Cardiac fibroblast (primary cell): ENCODE measurements at places on chromosomes 5 and 9.
A peak's percentile ranks its signal among the peaks of the same experiment; 100 is the strongest.

- DNase-seq: no peak
These were observed 18.9 kb downstream of the ZNF169 start for GRCh38 chr9:94277885-94278536.

DNA sequence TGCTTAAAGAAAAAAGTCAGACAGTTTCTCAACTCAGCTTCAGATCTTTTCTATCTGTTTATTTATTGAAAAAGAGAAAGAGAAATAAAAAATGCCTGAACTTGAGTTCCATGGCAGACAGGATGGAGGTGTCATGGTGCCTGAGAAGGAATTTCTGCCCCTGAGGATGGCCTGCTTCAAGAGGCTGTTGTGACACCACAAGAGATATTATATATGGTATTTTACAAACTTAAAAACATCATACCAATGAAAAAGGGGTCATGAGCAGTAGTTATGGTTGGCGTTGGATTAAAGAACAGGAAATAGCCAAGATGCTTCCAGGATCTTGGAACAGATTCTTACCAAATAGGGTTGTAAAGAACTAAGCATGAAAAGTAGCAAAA lies 344.6 kb downstream of the GLIS3 start:
- peak; percentile 59 for DNase-seq

DNA sequence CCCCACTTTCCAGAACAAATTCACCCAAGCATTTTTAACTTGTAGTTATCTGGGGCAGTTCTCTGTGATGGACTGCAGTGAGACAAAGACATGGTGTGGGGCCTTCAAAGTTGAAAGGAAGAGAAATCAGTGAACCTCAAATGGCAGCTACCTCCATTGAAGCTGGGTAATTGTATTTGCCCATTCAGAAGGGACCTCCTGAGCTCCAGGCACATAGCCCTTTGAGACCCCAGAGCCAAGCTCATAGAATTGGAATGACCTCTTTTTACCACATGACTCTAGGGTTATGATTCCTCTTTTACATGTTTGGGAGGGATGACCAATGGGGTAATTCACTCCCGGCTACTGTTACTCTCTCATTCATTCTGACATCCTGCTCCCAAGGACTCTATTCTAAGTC lies 368.4 kb upstream of the ITGA1 start:
- DNase-seq: no peak

GRCh38 chr5:81789033-81789432 lies 38.1 kb upstream of the SSBP2 start:
- DNase-seq: peak; percentile 73

- DNase-seq: no peak
These were observed 136.8 kb upstream of the ADRA1B start for GRCh38 chr5:159779481-159779880.

DNA sequence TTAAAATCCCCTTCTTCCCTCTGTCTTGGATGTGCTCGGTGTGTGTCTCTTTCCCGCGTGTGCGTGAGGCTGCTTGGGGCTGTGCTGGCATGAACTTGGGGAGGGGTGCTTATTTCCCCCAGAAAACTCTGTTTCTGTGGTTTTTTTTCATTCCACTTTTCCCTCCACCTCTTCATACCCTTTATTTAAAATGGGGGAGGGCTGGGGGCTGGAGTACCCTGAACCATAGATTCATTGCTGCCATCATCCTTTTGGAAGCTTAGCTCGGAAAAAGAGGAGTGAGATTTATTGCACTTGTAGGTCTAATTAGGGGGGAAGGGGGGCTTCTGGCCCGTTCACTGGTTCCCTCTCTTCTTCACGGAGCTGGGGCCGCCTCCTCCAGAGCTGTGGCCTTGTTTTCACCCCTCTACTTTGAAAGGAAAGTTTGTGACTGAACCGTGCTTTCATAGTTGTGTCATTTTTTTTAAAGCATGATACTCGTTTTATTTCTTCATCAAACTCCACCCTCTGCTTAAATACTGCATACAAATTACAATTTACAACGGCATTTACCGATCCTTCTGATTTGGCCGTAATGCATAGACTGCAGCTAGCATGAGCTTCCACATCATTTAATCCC lies 2.9 kb downstream of the NR2F1 start:
- no peak for DNase-seq

- DNase-seq: no peak
These were observed 20.3 kb upstream of the MATR3 start for GRCh38 chr5:139273322-139273571.

GRCh38 chr5:41821051-41821450 lies 49.2 kb downstream of the OXCT1 start:
- no peak for DNase-seq

DNA sequence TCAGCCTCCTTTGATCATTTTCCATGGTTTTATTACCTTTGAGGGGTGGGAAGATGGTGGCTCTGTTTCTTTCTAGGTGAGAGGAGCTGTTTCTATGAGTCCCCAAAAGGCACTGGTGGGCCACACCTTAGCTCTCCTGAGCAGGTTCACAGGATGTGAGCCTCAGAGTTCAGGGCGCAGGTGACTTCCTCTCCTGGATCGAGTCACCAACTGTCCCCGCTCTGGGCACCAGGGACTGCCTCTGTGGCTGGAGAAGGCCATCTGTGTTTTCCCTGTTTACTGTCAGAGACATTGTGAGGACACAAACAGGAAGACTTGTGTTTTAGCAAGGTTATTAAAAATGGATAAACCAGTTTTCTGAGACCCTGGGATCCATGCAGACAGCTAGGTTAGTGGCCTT lies 68.5 kb downstream of the IL31RA start:
- DNase-seq: no peak

- DNase-seq: peak; percentile 37
These were observed 189.4 kb downstream of the BNC2 start for GRCh38 chr9:16680975-16681651.

DNA sequence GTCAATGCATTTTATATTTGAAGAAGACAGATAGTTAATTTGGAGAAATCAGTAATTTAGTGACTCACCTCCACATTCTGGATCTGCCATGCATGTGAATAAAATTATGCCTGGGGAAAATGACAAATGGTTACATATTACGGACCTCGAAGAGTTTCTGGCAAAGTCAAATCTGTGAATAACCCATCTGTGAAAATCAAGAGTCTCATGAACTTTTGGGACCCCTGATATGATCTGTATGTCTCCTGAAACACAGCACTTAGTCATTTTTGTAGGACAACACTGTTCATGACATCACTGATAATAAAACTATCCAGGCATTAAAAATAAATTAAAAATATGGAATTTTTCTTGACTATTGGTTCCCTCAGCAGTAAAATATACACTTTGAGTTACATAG lies 584.5 kb downstream of the TLE4 start:
- DNase-seq: no peak

DNA sequence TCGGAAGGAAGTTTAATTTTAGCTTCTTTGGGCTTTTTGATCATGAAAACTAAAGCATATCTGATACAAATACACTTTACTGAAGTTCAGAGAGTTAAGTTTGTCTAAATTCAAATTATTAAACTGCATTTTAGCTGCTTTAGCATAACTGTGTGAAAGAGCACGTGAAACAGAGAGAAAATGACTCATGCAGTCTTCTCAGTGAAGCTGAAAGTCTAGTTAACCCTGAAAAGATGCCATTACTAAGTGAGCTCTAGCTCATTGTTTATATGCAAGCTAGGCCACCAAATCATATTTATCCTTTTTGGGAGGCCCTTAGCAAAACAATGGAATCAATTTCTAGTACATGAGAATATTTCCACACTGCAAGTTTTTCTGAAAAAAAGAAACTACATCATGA lies 27.6 kb downstream of the TPD52L3 start:
- DNase-seq: peak; percentile 58

GRCh38 chr9:99023231-99023630 lies 79.5 kb downstream of the COL15A1 start:
- no peak for DNase-seq

DNA sequence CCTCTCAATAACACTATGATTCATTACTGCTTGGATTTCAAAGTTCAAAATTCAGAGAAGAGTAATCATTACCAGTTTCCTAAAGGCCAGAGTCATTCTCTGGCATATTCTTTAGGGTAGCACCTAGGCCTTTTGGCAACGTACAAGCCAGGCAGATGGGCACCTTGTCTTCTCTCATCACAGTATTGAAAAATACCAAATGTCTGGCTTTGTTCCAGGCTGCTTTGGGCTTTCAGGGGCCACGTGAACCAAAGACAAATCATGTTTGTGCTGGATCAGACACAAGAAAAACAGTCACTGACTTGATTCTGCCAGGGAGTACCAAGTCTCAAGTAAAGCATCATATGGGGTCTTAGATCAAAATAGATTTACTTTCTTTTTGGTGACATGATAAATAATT lies 15.5 kb downstream of the MEGF9 start:
- DNase-seq: peak; percentile 41

GRCh38 chr5:93587597-93588351 lies 4.8 kb downstream of the NR2F1 start:
- DNase-seq: no peak

DNA sequence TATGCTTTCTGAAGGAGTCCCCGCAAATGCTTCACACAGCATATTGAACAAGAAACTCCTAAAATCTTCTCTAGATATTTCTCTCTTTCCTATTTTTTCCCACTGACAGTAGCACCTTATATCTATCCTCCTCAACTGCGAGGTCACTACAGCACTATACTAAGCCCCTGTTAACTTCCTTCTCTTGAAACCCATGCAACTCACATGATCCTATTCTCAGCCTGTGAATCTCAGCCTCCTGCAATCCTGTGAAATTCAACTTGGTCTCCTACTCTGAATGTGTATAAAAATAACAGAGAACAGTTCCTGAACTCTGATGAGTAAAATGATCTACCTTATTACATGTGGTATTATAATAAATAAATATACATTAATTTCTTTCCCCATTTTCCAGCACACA lies 6.1 kb upstream of the PLGRKT start:
- DNase-seq: no peak

GRCh38 chr9:74282526-74283253 lies 214.4 kb upstream of the RORB start:
- DNase-seq: no peak

DNA sequence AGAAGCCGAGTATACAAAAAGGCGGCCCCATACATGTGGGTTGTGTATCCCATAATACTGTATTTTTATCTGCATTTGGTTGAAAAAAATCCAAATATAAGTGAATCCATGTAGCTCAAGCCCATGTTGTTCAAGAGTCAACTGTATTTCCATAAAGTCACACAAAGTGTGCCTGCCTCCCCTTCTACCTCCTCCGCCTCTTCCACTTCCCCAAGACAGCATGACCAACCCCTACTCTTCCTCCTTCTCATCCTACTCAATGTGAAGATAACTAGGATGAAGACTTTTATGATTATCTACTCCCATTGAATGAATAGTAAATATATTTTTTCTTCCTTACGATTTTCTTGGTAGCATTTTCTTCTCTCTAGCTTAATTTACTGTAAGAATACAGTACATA lies 92.7 kb downstream of the RFX3 start:
- DNase-seq: no peak

- no peak for DNase-seq
These were observed 55.3 kb downstream of the AHRR start for GRCh38 chr5:376799-377325.

- no peak for DNase-seq
These were observed 162.0 kb upstream of the GLRA1 start for GRCh38 chr5:152086668-152087067.

- DNase-seq: no peak
These were observed at the start of gene FSTL4 for GRCh38 chr5:133612249-133612860. Gene FSTL4, minus strand, starts transcription at chr5:133612541.

GRCh38 chr5:123875561-123876275 lies 363.7 kb downstream of the CSNK1G3 start:
- DNase-seq: no peak

GRCh38 chr5:134637116-134637721 lies 4.6 kb upstream of the SAR1B start:
- no peak for DNase-seq

DNA sequence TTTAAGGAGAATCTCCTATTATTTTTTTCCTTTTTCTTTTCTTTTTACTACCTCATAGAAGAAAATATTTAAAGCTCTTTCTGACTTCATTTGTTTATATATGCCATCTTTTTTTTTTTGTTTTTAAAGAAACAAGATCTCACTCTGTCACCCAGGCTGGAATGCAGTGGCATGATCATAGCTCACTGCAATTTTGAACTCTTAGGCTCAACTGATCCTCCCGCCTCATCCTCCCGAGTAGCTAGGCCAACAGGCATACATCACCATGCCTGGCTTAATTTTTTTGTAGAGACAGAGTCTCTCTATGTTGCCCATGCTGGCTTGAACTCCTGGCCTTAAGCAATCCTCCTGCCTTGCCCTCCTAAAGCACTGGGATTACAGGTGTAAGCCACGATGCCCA lies 59.5 kb downstream of the LNPEP start:
- no peak for DNase-seq

DNA sequence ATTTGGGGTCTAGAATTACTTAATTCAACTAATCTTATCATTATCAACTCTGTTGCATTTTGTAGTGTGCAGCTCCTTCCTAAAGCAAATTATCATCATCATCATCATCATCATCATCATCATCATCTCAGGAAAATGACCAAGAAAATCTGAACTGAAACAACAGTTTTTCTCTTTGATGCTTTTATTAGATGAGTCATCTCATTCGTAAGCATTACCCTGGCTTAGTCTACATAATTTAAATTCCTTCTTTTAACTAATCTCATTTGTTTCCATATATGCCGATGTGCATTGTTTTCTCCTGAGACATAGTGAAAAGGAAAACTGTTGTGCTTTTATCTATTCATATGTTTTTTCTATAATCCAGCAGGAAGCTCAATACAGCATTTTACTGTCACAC lies 173.0 kb upstream of the PDE4D start:
- DNase-seq: peak; percentile 9

DNA sequence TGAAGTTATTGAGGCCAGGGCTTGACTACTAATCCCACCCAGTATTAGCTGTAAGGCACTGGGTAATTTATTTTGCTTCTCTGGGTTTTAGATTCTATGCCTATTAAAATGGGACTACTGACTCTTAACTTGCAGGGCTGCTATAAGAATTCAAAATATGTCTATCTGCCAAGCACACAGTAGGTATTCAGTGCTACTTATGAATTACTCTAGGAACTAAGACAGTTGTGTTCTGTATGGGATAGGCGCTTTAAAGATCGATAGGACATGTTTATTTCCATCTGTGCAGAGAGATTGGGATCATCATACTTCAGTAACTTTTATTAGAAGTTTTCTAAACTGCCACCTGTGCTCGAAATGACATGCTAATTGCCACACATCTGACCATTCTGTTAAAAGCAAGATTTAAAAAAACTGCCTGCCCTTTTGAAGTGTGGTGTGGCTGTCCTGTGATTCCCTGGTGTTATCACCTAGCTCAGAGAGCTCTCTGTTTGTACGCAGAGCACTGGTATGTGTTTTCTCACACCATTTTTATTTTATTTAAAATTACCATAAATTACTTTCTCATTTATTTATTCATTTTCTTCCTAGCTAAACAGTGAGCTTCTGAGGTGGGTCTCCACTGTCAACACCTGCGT lies 58.7 kb downstream of the FYB1 start:
- DNase-seq: no peak

GRCh38 chr9:135960411-135961276 lies 529 bp downstream of the UBAC1 start:
- peak; percentile 17 for DNase-seq

- DNase-seq: peak; percentile 3
These were observed 283.9 kb upstream of the ADAMTSL1 start for GRCh38 chr9:18189871-18190670.
